ENCODE measurements at places on chromosomes 6 and 20.

- no peak for DNase-seq
These were observed 315.9 kb downstream of the NKAIN2 start for GRCh38 chr6:124119596-124119995.

GRCh38 chr6:166500246-166500645 lies 86.2 kb downstream of the RAMACL start:
- no peak for DNase-seq

GRCh38 chr20:48898210-48898609 lies 23.3 kb upstream of the ARFGEF2 start:
- DNase-seq, result no peak

DNA sequence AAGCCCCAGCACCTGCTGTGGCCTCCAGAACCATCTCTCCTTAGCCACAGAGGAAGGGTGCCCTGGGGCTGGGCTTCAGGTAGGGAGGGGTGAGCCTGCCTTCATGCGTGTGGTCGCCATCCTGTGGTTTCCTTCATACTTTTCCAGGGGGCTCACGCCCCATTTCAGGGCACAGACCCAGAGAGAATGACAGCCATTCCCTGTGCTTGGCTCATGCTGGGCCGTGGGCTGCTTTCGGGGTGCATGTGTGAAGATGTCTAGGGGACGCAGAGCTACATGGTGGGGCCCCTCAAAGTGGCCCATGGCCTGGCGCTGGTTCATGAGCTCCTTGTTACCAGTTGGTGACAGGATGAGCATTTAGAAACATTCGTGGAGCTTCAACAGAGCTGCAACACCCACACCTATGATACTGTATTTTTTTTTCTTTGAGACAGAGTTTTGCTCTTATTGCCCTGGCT lies 190.3 kb upstream of the SLC24A3 start:
- no peak for DNase-seq

DNA sequence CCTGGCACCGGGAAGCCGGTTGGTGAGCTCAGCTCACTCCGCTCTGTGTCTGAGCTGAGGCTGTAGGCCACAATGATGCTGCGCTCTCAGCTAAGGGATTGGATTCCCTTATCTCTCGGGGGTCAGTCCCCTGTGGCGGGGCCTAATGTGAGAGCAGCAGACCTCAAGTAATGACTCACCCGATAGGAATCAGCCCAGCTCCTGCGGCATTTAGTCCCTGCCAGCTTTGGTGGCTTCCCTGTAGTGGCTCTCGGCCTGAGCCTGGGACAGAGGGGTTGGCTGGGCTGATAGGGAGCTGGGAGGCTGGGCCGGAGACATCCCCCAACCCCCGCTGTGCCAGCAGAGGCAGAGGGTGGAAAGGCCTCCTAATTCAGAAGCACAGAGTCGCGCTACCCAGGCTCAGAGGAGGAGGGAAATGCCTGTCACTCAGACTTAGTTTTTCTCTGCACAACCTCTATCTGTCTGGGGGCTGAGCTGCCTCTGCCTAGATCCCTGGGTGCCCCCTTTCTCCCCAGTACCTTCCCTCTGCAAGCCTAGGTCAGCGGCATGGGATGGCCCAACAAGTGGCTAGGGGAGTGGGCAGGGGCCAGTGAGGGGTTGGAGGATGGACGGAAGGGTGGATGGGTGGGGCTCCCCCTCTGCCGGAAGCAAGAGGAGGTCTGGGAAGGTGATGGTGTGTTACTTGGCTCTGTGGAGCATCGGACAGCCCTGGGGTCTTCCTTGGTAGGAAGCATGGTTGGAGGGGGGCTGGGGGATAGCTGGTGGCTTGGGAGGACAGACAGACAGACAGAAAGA lies 92.2 kb downstream of the CDH22 start:
- DNase-seq, result no peak

GRCh38 chr6:148934539-148934938 lies 187.7 kb downstream of the UST start:
- DNase-seq, result no peak

GRCh38 chr6:92587525-92587924 lies 831.8 kb downstream of the EPHA7 start:
- no peak for DNase-seq
